ENCODE measurements at places on chromosomes 2 and 18. TPM values are rescaled to one million over a fixed set of nuclear protein-coding genes. Genes with fewer than 3 reads are reported as not detected.

DNA sequence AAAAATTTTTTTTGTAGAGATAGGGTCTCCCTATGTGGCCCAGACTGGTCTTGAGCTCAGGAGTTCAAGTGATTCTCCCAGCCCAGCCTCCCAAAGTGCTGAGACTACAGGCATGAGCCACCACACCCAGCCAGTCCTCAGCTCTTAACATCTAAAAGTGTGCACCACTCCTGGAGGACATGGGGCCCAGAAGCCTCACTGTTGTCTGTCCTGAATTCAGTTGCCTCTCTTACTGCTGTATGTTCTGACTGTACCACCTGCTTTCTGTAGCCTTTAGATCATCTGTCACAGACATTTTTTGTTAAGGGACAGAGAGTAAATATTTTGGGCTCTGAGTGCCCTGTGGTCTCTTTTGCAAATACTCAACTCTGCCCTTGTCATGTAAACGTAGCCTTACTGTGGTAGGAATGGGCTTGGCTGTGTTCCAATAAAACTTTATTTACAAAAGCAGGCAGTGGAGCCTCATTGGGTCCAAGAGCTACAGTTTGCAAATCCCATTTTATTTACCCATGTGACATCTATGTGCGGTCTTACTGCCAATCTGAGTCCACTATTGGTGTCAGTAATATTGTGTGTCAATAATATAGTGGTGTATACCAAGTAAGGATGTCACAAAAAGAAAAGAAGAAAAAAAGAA lies 38.1 kb downstream of the TMEM37 start:
- H3K27me3 ChIP-seq: no peaks in the 10 kb centered on the region
- H3K4me1 ChIP-seq: no peaks in the 10 kb centered on the region
- H3K36me3 ChIP-seq: no peaks in the 10 kb centered on the region
- no peak overlapping the region for H3K4me3 ChIP-seq

DNA sequence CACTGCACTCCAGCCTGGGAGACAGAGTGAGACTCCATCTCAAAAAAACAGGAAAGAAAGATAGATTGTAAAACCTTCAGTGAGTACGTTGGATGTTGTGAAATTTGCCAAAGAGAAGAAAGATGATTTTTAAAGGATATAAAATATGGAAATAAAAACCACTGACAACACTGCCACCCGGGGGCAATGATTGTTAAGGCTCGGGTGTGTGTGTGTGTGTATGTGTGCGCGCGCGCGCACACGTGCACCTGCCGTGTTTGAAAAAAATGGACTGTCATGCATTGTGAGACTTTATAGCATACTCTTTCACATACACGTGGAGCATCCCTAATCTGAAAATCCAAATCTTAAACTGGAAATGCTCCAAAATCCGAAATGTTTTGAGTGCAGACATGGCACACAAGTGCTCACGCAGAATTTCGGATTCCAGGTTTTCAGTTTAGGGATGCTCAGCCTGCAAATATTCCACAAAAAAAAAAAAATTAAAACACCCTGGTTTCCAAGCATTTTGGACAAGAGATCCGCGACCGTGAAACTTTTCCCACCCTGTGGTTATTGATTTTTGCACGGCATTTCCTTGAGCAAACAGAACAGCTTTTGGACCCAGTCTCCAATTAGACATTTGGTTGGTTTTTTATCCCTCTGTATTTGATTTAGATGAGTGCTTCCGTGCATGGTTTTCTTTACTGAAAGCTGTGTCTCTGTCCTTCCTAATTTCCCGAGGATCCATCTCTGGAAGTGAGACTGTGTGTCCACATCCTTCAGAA lies 269.2 kb downstream of the AGAP1 start:
- no peaks in the 10 kb centered on the region for H3K4me1 ChIP-seq
- H3K27me3 ChIP-seq: no peaks in the 10 kb centered on the region
- no peak for DNase-seq
- H3K36me3 ChIP-seq: no peaks in the 10 kb centered on the region
- H3K4me3 ChIP-seq: no peak overlapping the region
- no peak overlapping the region for H3K27ac ChIP-seq

DNA sequence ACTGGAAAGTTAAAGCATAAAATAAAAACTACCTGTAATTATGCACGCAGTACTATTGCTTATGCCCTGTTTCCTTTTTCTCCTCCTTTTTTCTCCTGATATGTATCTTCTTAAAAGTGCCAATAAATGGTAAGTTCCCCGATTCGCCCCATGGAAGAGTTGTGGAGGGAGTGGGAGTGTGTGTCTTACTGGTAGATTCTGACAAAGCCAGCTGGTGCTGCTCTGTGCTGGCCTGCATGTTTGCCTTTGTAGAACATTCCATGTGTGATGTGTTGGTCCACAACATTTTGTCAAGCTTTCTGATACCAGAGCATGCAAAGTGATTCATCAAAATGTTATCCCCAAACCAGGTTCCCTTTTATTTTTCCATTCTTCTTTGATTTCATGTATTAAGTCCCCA lies 356.9 kb upstream of the RAB12 start:
- no peak overlapping the region for H3K27ac ChIP-seq
- no peak for DNase-seq
- no peaks in the 10 kb centered on the region for H3K4me1 ChIP-seq
- H3K27me3 ChIP-seq: no peaks in the 10 kb centered on the region
- no peak overlapping the region for H3K4me3 ChIP-seq

- peaks cover 57% of the 10 kb centered on the region for H3K4me1 ChIP-seq
- H3K36me3 ChIP-seq: no peaks in the 10 kb centered on the region
- H3K27me3 ChIP-seq: peaks cover 38% of the 10 kb centered on the region
- H3K4me3 ChIP-seq: no peak overlapping the region
Measured at GRCh38 chr2:136126021-136126420, 8.1 kb upstream of the CXCR4 start.

- H3K4me1 ChIP-seq: no peaks in the 10 kb centered on the region
- no peak for DNase-seq
- no peaks in the 10 kb centered on the region for H3K36me3 ChIP-seq
- no peaks in the 10 kb centered on the region for H3K27me3 ChIP-seq
- H3K4me3 ChIP-seq: no peak overlapping the region
- H3K27ac ChIP-seq: no peak overlapping the region
Measured at GRCh38 chr2:166671801-166672200, 177.8 kb upstream of the SCN7A start.

- no peaks in the 10 kb centered on the region for H3K36me3 ChIP-seq
- no peaks in the 10 kb centered on the region for H3K27me3 ChIP-seq
- H3K27ac ChIP-seq: no peak overlapping the region
- no peak overlapping the region for H3K4me3 ChIP-seq
- no peaks in the 10 kb centered on the region for H3K4me1 ChIP-seq
Measured at GRCh38 chr2:121826036-121826435, 70.6 kb downstream of the TSN start.

IL1R2 gene
- total RNA-seq: 0.97 TPM

PROKR1 gene
- total RNA-seq: not detected

Measured in activated T-helper 2 cell treated with anti-CD3 and anti-CD28 coated beads, Interferon-gamma antibody, Interleukin-2, Interleukin-4, amounts not matched to agents 10 μg/mL and 5 μg/mL and 100 μg/mL, durations not matched to agents 14 hours and 24 hours and 36 hours (primary cell).